Activated CD4-positive, alpha-beta T cell treated with anti-CD3 and anti-CD28 coated beads for 4 hours (primary cell): ENCODE measurements at places on chromosomes 4 and X.
A peak's percentile ranks its signal among the peaks of the same experiment; 100 is the strongest.

DNA sequence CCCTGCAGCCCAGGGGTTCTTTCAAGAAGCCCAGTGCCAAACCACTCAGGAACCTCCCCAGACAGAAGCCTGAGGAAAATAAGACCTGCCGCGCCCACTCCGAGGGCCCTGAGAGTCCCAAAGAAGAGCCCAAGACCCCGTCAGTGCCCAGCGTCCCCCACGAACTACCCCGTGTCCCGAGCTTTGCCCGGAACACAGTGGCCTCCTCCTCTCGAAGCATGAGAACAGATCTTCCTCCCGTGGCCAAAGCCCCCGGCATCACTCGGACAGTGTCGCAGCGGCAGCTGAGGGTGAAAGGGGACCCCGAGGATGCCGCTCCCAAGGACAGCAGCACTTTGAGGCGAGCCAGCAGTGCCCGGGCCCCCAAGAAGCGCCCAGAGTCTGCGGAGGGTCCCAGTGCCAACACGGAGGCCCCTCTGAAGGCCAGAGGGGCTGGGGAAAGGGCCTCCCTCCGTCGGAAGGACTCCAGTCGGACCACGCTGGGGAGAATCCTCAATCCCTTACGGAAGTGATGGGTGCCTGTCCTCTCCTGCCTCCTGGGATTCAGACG is 40.2 kb downstream of the FHDC1 start:
- no peak for DNase-seq

DNA sequence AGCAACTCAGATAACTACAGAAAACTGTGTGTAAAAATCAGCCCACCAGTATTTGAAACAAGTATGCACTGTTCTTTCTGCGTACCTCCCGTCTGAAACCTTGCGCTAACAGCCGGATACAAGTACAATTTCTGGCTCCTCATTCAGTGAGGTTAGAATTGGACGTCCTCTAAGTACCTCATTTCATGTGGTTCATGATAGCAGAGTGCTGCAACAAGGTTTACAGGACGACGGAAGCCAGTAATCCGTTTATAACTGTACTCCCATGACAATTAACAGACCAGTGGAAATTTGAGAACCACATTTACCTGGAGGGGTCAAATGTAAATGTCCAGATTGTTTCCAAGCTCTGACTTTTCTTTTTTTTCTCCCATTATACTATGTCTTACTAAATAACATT is 52.9 kb upstream of the TENM3 start:
- no peak for DNase-seq

DNA sequence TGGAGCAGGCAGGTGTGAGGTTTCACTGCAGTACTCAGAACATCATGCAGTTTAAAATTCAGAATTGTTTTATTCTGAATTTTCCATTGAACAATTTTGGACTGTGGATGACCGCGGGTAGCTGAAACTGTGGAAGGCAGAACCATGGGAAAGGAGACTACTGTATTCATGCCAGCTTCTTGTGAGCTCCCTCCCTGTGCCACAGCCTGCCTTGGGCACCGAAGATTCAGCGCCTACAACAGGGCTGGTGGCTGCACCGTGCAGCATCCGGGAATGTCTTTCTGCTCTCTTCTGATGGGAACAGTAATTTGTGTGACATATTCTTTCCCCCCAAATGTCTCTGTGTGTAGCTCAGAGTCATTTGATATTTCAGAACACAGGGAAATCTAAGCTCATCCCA is 118.5 kb upstream of the NKX1-1 start:
- no peak for DNase-seq

GRCh38 chr4:89316931-89317366 is 9.3 kb upstream of the GPRIN3 start:
- no peak for DNase-seq

DNA sequence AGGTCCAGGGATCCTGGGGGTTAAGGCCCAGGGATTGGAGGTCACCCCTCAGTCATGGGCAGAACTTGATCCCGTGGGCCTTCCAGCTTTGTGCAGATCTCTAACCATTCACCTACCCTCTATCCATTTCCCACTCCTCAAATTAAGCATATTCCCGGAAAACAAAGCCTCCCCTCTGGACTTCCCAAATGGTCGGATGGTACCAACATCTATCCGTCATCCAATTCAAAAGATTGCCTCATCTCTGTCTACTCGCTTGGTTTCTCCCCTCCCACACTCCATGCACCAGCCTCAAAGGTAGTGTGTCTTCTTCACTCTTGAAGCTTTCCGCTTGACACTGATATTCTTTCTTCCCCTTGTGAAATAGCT is 473 bp upstream of the BCLAF3 start:
- DNase-seq = peak; percentile 12

- DNase-seq = no peak
Observed at GRCh38 chr4:165177725-165178666, 29.4 kb upstream of the KLHL2 start.

- DNase-seq = no peak
Observed at GRCh38 chr4:10703156-10703555, 18.6 kb upstream of the CLNK start.

DNA sequence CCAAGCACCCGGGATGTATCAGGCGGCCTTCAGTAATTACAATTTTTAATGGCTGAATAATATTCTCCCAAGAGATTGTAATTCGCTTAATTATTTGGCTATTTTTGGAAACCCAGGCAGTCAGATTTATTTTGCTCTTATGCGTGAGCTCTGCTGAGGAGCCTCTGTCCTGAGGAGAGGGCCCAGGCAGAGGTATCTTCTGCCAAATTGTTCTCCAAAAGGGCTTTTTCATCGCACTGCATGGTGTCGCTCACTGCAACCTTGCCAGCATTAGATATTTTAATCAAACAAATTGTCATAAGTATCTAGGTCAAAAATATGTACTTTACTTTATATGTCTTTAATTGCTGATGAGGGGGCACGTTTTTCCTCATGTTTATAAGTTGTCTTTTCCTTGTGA is 5.8 kb downstream of the ATP2B3 start:
- no peak for DNase-seq

DNA sequence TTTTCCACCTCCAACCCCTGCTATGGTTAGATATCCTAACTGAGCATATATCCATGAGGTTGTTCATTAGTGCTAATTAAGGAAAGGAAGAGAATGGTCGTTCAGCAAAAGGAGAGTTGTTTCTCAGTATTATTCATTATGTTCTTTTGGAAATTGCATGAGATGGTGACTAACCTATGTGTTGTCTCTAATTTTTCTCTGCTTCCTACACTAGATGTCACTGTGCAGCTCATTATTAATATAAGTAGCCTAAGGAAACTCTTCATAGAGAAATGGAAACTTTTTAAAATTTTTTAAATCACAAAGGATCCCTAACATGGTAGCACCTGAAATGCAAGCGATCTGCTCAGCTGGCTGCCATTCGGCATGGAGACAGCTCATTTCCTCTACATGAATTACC is 67.7 kb upstream of the FAM9A start:
- DNase-seq = no peak

DNA sequence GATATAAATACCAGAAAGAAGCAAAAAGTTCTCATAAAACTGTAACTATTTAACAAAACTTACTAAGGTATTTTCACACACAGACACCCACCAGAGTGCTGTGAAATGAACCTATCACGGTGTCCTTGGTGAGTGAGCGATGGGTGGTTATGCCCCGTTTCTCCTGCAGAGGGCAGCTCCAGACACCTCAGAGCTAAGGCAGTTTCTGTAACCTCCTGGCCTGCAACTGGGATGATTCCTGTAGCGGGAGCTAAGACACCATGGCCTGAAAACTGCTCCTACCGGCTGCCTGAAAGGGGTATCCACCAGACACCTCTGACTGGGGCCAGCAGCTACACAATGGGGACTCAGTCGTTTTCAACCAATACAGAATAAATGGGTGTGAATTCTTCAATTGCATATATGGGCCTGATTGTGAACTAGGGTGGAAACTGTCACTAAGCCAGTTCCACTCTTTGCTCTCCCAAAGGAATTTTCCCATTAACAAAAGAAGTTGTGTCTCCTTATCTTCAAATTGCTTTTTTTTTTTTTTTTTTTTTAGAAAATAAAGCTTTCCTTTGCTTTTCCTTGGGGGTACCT is 2375.8 kb upstream of the TENM3 start:
- no peak for DNase-seq

- DNase-seq = no peak
Observed at GRCh38 chr4:153004081-153004850, 68.1 kb downstream of the FHDC1 start.
